ENCODE measurements at places on chromosomes 13 and 19. TPM values are rescaled to one million over a fixed set of nuclear protein-coding genes. Genes with fewer than 3 reads are reported as not detected.

C1QTNF9B gene
- not detected for total RNA-seq

ADGRE1 gene
- total RNA-seq, result not detected

ZNF548 gene
- total RNA-seq, result 22.0 TPM

UPK1A gene
- total RNA-seq, result not detected

RNF225 gene
- total RNA-seq, result not detected

GNA15 gene
- total RNA-seq, result not detected

Measured in cardiac atrium fibroblast (primary cell).